ENCODE measurements at places on chromosomes 2 and 18.

DNA sequence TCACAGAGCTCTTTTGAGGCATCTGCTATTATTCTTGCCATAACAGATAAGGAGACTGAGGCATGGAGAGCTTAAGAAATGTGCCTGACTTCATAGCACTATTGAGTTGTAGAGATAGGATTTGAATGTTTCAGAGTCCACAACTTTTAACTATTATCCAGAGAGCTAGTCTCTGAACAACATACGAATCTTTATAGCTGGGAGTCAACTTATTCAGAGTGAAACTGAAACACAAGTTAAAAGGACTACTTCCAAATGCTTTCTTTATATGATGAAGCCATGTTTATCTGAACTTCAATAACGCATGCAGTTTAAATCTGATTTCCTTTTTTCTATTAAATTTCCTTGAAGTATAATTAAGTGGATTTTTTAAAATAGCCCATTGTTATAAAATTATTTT lies 268.8 kb downstream of the IKZF2 start:
- no peak overlapping the region for H3K27ac ChIP-seq
- no peak for DNase-seq
- no peaks in the 10 kb centered on the region for H3K4me1 ChIP-seq
- H3K4me3 ChIP-seq, result no peak overlapping the region
- H3K36me3 ChIP-seq, result no peaks in the 10 kb centered on the region

DNA sequence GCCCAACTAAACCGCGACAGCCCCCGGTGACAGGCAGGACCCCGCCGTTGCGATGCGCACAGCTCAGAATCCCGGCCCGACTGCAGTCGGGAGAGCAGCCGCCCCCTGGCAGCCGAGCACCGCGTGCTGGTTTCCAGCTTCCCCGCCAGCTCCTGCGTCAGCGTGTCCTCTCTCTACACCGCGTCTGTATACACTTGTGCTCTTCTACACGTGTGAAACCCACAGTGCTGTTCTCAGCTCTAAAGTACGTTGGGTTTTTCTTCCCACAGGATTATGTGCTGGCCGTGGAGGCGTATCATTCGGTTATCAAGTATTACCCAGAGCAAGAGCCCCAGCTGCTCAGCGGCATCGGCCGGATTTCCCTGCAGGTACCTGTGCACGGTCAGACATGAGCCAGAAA lies 54.0 kb downstream of the ADI1 start:
- H3K27me3 ChIP-seq, result no peaks in the 10 kb centered on the region
- no peak for DNase-seq
- H3K4me1 ChIP-seq, result peaks cover 5% of the 10 kb centered on the region
- H3K27ac ChIP-seq, result no peak overlapping the region
- H3K4me3 ChIP-seq, result no peak overlapping the region

DNA sequence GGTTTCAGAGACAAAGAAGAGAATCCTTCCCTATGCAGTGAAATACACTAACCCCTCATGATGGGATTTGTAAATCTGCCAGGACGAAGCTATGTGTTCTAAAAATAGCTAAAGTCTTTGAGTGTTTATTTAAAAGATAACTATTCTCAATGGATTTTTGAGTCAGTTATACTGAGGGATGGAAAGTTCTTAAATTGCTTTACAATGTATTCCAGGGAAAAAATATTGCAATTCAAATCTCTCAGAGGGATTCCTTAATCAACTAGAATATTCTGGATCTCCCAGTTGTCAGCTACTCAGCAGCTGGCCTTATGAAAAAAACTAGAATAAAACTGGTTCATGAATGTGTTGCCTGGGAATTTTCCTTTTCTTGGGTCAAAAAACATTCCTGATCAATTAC lies 312.4 kb downstream of the PLCL1 start:
- no peaks in the 10 kb centered on the region for H3K36me3 ChIP-seq
- H3K27me3 ChIP-seq, result no peaks in the 10 kb centered on the region
- no peak overlapping the region for H3K27ac ChIP-seq
- no peak overlapping the region for H3K4me3 ChIP-seq

GRCh38 chr2:81195774-81196382 lies 891.3 kb upstream of the LRRTM1 start:
- no peak overlapping the region for H3K27ac ChIP-seq
- H3K36me3 ChIP-seq, result no peaks in the 10 kb centered on the region
- no peak for DNase-seq
- H3K4me3 ChIP-seq, result no peak overlapping the region

DNA sequence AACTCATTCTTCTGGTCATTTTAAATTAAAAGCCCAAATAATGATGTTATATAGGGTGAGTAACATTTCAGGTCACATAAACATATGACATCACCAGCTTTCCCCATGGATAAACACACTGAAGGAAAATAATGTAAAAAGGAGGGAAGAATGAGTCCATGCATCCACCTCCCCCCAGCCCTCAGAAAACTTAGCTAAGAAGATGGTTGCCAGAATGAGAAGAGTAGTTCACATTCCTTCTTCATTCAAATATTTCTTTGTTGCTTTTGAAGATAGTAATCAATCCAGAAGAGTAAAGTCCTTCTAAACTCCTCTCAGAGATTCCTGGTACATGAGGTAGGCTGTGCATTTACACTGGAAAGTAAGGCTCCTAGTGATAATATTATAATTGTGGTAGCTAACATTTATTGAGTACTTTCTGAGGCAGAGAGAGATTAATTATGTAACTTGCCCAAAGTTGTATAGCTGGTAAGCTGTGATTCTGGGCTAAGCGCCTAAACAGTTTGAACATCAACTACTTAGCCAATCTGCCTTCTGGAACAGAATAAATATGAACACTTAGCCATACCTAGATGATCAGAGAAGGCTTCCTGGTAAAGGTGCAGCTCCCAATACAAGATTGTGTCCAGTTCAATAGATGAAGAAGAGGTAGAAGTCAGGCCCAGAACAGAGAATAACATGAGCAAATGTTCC lies 256.7 kb upstream of the FN1 start:
- no peaks in the 10 kb centered on the region for H3K36me3 ChIP-seq
- no peak for DNase-seq
- H3K4me1 ChIP-seq, result no peaks in the 10 kb centered on the region
- H3K27ac ChIP-seq, result no peak overlapping the region

DNA sequence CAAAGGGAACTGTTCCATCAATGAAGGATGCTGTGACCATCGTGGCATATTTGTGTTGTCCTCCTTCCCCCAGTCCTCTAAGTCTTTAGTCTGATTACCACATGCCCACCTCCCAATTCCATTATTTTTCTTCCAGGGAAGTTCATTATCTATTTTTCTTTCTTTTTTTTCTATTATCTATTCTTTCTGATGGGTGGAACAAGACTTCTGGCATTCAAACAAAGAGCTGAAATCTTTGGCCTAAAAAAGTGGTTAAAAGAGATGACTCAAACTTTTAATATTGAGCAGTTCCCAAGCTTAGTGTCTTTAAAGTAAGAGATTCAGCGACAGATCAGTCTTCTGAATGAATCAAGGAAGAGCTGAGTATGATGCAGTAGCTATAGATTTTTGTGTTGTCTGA lies 66.6 kb downstream of the DIS3L2 start:
- no peaks in the 10 kb centered on the region for H3K27me3 ChIP-seq
- no peak overlapping the region for H3K27ac ChIP-seq
- H3K4me1 ChIP-seq, result no peaks in the 10 kb centered on the region
- H3K36me3 ChIP-seq, result peaks cover 12% of the 10 kb centered on the region
- no peak overlapping the region for H3K4me3 ChIP-seq

DNA sequence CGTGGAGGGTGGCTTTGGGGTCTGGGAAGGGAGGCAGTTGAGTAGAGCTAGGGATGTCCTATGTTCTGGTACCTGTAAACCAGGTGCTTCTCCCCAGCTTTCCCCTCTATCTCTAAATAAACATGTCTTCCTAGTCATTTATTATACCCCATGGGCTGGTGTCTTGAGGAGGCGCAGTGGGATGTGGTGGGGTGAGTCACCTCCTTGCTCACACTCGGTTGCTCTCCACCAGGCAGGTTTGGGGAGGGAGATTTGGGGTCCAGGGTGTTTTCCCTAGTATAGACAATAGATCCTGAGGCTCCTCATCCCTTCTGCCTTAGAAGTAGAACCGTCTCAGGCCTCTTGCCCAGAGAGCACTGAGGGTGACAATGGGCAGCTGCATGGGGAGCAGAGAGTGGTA lies 5.1 kb downstream of the PSD4 start:
- H3K27ac ChIP-seq, result no peak overlapping the region
- no peaks in the 10 kb centered on the region for H3K27me3 ChIP-seq
- no peak for DNase-seq
- peaks cover 83% of the 10 kb centered on the region for H3K4me1 ChIP-seq
- H3K36me3 ChIP-seq, result peaks cover 29% of the 10 kb centered on the region

DNA sequence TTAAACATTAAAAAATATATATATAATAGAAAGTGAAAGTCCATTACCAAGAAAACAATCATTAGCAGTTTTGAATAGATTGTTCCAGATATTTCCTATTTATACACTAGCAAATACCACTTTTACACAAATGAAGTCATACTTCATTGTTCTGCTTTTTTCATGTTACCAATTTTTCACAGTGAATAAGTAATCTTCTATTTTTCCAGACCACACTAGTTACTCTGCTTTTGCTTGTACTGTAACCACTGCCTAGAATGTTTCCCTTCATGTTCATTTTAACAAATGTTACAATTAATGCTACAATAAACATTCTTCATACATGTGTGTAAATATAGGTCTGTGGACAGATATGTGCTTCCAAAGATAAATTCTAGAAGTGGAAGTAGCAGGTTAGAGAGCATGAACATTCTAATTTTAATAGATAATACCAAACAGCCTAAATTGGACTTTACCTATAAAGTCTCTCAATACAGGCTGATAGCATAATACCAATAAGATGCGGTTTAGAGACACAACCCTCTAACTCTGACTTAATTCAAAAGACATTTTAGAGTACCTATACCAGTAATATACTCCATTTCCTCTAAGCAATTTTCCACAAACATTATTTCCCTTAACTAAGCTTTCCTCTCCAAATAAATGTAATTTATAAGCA lies 17.0 kb downstream of the ITSN2 start:
- H3K4me1 ChIP-seq, result peaks cover 45% of the 10 kb centered on the region
- no peak for DNase-seq
- H3K36me3 ChIP-seq, result peaks cover 4% of the 10 kb centered on the region
- no peaks in the 10 kb centered on the region for H3K27me3 ChIP-seq
- no peak overlapping the region for H3K27ac ChIP-seq

DNA sequence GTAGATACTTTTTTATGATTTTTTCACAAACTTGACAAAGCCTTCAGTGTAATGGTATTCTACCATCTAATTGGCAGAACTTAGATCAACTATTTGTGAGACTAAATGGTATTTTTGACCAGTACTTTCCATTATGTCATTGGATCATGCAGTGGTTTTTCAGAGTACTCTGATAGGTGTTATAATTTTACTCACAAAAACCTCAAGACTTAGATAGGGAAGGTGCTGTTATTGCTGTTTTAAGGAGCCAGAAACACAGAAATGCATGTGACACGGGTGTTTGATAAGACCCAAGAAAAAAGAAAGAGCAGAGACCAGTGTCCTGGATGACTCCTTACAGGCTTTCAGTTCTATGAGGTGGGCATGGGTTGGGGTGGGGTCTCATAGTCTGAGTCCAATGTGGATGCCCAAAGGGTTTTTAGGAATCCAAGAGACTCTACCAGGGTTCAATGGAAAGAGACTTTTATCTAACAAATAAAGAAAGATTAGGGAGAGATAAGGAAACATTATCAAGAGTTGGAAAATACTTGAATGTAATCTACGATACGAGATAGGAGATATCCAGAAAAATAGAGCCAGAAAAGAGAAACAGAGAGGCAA lies 31.3 kb downstream of the SP140 start:
- no peaks in the 10 kb centered on the region for H3K27me3 ChIP-seq
- no peak for DNase-seq
- no peak overlapping the region for H3K27ac ChIP-seq
- H3K4me1 ChIP-seq, result peaks cover 37% of the 10 kb centered on the region

DNA sequence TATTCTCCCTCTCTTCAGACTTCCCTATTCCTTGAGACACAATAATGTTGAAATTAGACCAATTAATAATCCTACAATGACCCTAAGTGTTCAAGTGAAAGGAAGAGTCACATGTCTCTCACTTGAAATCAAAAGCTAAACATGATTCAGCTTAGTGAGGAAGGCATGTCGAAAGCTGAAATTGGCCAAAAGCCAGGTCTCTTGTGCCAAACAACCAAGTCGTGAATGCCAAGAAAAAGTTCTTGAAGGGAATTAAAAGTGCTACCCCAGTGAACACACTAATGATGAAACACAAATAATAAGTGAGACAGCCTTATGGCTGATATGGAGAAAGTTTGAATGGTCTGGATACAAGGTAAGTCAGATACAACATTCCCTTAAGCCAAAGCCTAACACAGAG lies 115.4 kb downstream of the PXDN start:
- no peak overlapping the region for H3K4me3 ChIP-seq
- no peaks in the 10 kb centered on the region for H3K27me3 ChIP-seq
- H3K27ac ChIP-seq, result no peak overlapping the region
- H3K4me1 ChIP-seq, result no peaks in the 10 kb centered on the region
- no peaks in the 10 kb centered on the region for H3K36me3 ChIP-seq
- no peak for DNase-seq

- peaks cover 6% of the 10 kb centered on the region for H3K4me1 ChIP-seq
- H3K4me3 ChIP-seq, result peak overlapping the region; percentile 35
- peak overlapping the region; percentile 64 for H3K27ac ChIP-seq
Observed at GRCh38 chr18:9334973-9335696, 562 bp downstream of the TWSG1 start.

DNA sequence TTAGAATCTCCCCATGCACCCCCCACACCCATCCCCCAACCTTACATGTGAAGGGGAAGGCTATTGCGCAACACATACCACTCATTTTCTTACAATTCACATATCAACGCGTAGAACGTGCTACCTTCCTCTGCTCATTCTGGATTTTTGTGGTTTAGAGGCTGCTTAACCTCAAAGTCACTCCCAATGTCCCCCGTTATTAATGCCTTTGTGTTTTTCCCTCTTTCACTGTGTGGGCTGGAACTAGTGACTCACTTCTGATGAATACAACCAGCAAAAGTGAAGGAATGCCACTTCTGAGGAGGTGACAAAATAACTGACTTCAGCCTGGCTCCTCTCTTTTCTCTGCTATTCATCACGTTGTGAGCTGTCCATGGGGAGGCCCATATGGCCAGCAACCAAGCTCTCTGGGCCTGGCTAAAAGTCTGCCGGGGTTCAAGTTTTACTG lies 342.5 kb upstream of the NXPH2 start:
- no peaks in the 10 kb centered on the region for H3K4me1 ChIP-seq
- H3K36me3 ChIP-seq, result no peaks in the 10 kb centered on the region
- no peak overlapping the region for H3K27ac ChIP-seq
- no peak for DNase-seq
- no peaks in the 10 kb centered on the region for H3K27me3 ChIP-seq

DNA sequence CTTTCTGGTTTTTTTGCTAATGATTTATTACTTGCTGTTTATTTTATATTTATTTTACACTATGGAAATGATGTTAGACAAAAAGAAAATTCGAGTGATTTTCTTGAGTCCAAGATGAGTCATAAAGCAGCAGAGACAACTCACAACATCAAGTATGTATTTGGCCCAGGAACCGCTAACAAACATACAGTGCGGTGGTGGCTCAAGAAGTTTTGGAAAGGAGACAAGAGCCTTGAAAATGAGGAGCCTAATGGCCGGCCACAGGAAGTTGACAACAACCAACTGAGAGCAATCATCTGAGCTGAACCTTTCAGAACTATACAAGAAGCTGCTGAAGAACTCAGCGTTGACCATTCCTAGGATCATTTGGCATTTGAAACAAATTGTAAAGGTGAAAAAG lies 594.1 kb downstream of the SATB2 start:
- no peaks in the 10 kb centered on the region for H3K4me1 ChIP-seq
- no peaks in the 10 kb centered on the region for H3K36me3 ChIP-seq
- H3K27me3 ChIP-seq, result no peaks in the 10 kb centered on the region
- no peak overlapping the region for H3K27ac ChIP-seq
- no peak for DNase-seq

GRCh38 chr2:42653908-42654445 lies 85.5 kb downstream of the MTA3 start:
- no peaks in the 10 kb centered on the region for H3K27me3 ChIP-seq
- DNase-seq, result no peak
- no peak overlapping the region for H3K4me3 ChIP-seq
- H3K27ac ChIP-seq, result no peak overlapping the region
